ENCODE measurements at places on chromosomes 1 and 21. TPM values are rescaled to one million over a fixed set of nuclear protein-coding genes. Genes with fewer than 3 reads are reported as not detected.
A peak's percentile ranks its signal among the peaks of the same experiment; 100 is the strongest.

The PDZK1IP1 gene
- total RNA-seq = not detected

The KLHL20 gene
- 16.8 TPM for total RNA-seq

The PRKAA2 gene
- 3.8 TPM for total RNA-seq

The KIF17 gene
- 3.0 TPM for total RNA-seq

The TRIM67 gene
- total RNA-seq = not detected

The IL12RB2 gene
- total RNA-seq = 0.25 TPM

The DDAH1 gene
- total RNA-seq = 32.3 TPM

The CD46 gene
- 114 TPM for total RNA-seq

The PRUNE1 gene
- total RNA-seq = 19.1 TPM

The AVPR1B gene
- total RNA-seq = not detected

The AJAP1 gene
- 16.6 TPM for total RNA-seq

The CFHR3 gene
- total RNA-seq = 0.60 TPM

The RBM34 gene
- 61.9 TPM for total RNA-seq

The UMODL1 gene
- not detected for total RNA-seq

DNA sequence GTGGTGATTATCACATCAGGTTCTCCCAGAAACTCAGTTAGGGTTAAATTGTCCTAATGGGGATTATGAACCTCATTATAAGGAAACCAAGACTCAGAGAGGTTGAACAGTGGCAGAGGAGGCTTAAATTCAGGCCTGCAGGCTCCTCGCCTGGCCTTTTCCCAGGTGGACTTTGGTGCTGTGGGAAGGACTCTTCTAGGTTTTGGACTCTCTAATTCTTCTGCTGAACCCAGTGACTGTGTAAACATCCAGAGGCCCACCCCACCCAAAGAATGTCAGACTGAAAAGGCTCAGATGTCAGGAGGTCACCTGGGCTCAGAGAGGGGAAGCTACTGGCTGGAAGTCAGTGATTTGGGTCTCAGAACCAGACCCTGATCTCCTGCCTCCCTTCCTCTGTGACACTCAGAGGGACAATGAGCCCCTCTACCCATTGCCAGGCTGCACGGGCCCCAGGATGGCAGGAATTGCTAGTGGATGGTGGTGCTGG lies 2.5 kb downstream of the ZNF362 start:
- DNase-seq = no peak
- H3K36me3 ChIP-seq = no peaks in the 10 kb centered on the region
- no peak overlapping the region for H3K27ac ChIP-seq
- no peak overlapping the region for H3K4me3 ChIP-seq
- H3K27me3 ChIP-seq = no peaks in the 10 kb centered on the region

GRCh38 chr1:61472876-61473275 lies 252.1 kb downstream of the TM2D1 start:
- no peak overlapping the region for H3K27ac ChIP-seq
- DNase-seq = no peak
- H3K4me3 ChIP-seq = no peak overlapping the region
- H3K27me3 ChIP-seq = no peaks in the 10 kb centered on the region

DNA sequence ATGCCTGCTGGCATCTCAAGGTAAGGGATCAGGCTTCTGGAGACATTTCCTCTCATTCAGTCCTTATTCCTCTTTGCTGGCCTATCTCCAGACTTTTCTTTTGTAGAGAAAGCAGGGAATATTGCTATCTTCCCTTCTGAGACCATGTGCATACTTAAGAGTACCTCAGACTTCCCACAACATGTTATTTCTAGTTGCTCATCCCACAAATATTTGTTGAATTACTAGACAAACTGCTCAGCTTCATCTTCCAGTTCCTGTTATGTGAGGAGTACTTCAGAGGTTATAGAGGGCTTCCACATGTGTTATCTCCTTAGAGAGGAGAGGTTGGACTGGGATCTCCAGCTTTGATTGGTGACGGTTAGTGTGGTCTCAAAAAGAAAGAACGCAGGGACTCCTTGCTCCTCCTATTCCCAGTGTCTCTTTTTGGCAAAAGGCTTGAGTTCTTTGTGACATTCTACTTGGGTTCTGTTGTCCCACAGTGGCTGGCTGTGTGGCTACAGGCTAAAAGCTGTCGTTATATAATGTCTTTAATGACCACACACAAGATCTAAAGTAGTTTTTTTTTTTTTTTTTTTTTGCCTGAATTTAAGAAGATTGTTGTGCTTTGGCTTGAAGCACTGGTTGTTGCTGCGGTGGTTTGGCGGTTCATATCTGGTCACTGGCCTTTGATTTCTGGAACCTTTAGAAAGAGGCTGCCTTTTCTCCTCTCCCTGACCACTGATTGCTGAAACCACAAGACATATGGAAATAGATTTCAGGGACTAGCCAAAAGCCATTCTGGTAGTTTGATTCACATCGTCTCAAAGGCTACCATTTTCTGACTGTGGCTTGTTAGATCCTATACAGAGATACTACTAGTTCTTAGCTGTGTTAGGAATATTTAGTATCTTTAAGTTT lies 78.7 kb downstream of the FGGY start:
- DNase-seq = no peak
- no peaks in the 10 kb centered on the region for H3K27me3 ChIP-seq
- no peak overlapping the region for H3K27ac ChIP-seq

- no peaks in the 10 kb centered on the region for H3K36me3 ChIP-seq
- no peak for DNase-seq
- no peaks in the 10 kb centered on the region for H3K27me3 ChIP-seq
- H3K4me3 ChIP-seq = no peak overlapping the region
- no peak overlapping the region for H3K27ac ChIP-seq
Measured at GRCh38 chr1:116201911-116202310, 90.7 kb downstream of the MAB21L3 start.

GRCh38 chr1:182111496-182111895 lies 50.0 kb upstream of the ZNF648 start:
- no peak overlapping the region for H3K4me3 ChIP-seq
- no peak for DNase-seq
- H3K36me3 ChIP-seq = no peaks in the 10 kb centered on the region
- H3K27ac ChIP-seq = no peak overlapping the region
- no peaks in the 10 kb centered on the region for H3K4me1 ChIP-seq

- no peak overlapping the region for H3K27ac ChIP-seq
- H3K27me3 ChIP-seq = no peaks in the 10 kb centered on the region
- no peak for DNase-seq
- H3K4me1 ChIP-seq = no peaks in the 10 kb centered on the region
Measured at GRCh38 chr1:169287280-169287679, 80.3 kb downstream of the NME7 start.

- no peak for DNase-seq
- no peaks in the 10 kb centered on the region for H3K36me3 ChIP-seq
- H3K4me1 ChIP-seq = peaks cover 2% of the 10 kb centered on the region
- no peak overlapping the region for H3K4me3 ChIP-seq
Measured at GRCh38 chr1:4711416-4712275, 57.2 kb downstream of the AJAP1 start.

GRCh38 chr1:54421101-54421504 lies 14.9 kb upstream of the SSBP3 start:
- no peaks in the 10 kb centered on the region for H3K4me1 ChIP-seq
- no peaks in the 10 kb centered on the region for H3K27me3 ChIP-seq
- DNase-seq = no peak
- no peak overlapping the region for H3K4me3 ChIP-seq

GRCh38 chr1:205458777-205459566 lies 3.1 kb upstream of the BLACAT1 start:
- peaks cover 3% of the 10 kb centered on the region for H3K4me1 ChIP-seq
- H3K27me3 ChIP-seq = peaks cover 5% of the 10 kb centered on the region
- no peaks in the 10 kb centered on the region for H3K36me3 ChIP-seq
- no peak overlapping the region for H3K4me3 ChIP-seq
- H3K27ac ChIP-seq = no peak overlapping the region
- no peak for DNase-seq

GRCh38 chr1:78471890-78472620 lies 18.7 kb upstream of the PTGFR start:
- H3K27me3 ChIP-seq = no peaks in the 10 kb centered on the region
- H3K27ac ChIP-seq = no peak overlapping the region
- no peak for DNase-seq
- H3K4me3 ChIP-seq = no peak overlapping the region
- no peaks in the 10 kb centered on the region for H3K4me1 ChIP-seq

DNA sequence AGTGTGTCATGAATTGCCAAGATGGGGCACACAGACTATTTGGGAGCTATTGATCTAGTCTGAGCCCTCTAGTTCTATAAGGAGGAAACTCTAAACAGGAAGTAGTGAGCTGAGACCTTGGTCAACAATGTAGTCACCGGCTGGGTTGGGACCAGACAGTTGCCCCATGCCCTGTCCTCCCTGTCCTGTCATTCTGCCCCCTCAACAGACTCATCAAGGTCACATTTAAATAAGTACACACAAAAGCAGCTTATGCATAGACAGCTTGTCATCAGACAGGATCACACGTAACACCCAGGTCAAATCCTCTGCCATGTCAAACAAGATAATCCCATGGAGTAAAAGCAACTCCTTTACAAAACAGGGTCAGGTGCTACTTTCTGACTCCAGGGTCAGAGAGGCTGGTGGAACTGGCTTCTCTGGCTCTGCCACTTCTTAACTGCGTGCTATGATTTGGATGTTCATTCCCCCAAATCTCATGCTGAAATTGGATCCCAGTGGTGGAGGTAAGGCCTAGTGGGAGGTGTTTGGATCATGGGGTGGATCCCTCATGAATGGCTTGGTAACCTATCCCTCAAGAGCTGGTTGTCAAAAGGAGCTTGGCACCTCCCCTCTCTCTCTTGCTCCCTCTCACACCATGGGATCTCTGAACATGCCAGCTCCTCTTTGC lies 128.9 kb downstream of the HIVEP3 start:
- H3K4me1 ChIP-seq = no peaks in the 10 kb centered on the region
- no peaks in the 10 kb centered on the region for H3K36me3 ChIP-seq
- DNase-seq = no peak

GRCh38 chr1:94725566-94725965 lies 94.6 kb upstream of the SLC44A3 start:
- H3K27ac ChIP-seq = no peak overlapping the region
- H3K27me3 ChIP-seq = no peaks in the 10 kb centered on the region
- H3K4me1 ChIP-seq = peaks cover 10% of the 10 kb centered on the region
- DNase-seq = no peak
- no peaks in the 10 kb centered on the region for H3K36me3 ChIP-seq

DNA sequence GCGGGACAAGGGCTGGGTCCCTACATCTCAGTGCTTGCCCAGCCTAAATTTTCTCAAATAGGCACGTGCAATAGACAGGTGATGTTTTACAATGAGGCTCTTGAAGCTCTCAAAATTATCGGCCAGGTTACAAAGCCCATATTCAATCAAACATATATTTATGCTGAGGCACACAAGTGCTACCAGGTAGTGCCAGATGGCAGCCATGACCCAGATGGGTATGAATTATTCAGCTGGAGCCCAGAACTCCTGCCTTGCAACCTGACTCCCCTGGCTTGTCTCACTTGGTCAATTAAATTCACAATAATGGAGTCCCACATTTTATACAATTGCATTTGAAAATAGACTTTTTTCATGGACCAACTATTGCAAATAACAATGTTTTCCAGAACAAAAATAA lies 12.3 kb upstream of the ADAM30 start:
- no peak for DNase-seq
- H3K27me3 ChIP-seq = no peaks in the 10 kb centered on the region
- H3K36me3 ChIP-seq = no peaks in the 10 kb centered on the region
- no peaks in the 10 kb centered on the region for H3K4me1 ChIP-seq
- no peak overlapping the region for H3K27ac ChIP-seq

GRCh38 chr1:168081373-168082007 lies 55.2 kb downstream of the GPR161 start:
- no peak for DNase-seq
- H3K27ac ChIP-seq = no peak overlapping the region
- no peaks in the 10 kb centered on the region for H3K27me3 ChIP-seq
- H3K4me1 ChIP-seq = peaks cover 10% of the 10 kb centered on the region
- H3K4me3 ChIP-seq = no peak overlapping the region

DNA sequence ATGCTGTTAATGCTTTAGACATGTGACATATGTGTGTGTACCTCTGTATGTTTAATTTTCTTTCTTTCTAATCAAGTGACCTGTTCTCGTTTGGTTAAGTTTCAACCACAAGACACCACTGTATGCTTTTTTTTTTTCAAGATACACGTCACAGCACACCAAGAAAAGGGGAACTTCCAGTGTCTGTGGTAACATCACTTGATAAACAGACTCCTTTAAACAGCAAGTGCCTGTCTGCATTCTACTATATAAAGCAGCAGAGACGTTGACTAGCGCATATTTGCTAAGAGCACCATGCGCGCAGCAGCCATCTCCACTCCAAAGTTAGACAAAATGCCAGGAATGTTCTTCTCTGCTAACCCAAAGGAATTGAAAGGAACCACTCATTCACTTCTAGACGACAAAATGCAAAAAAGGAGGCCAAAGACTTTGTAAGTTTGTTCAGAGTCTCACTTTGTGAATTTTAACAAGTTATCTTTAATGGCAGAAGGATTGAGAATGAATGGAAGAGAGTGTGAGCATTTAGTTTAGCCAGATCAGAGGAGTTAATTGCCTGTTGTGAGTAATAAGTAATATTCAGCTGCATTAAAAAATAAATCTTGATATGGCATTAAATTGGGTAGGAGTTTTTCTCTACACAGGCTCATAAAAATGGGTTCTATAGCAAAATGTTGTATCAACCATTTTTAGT lies at the start of gene RGS1:
Gene RGS1, plus strand, starts transcription at position 275 of the 691 bp plus-strand sequence. Its CDS starts 20 bp downstream, at position 295.
- H3K4me3 ChIP-seq = no peak within 1 kb of the TSS
- no peaks in the 10 kb centered on the region for H3K4me1 ChIP-seq
- no peak for DNase-seq

- no peaks in the 10 kb centered on the region for H3K27me3 ChIP-seq
- no peak overlapping the region for H3K27ac ChIP-seq
- H3K4me1 ChIP-seq = no peaks in the 10 kb centered on the region
- H3K4me3 ChIP-seq = no peak overlapping the region
Measured at GRCh38 chr1:181674617-181675016, 191.3 kb downstream of the CACNA1E start.

GRCh38 chr21:38743772-38744529 lies 61.8 kb upstream of the ETS2 start:
- no peak overlapping the region for H3K27ac ChIP-seq
- H3K27me3 ChIP-seq = no peaks in the 10 kb centered on the region
- H3K36me3 ChIP-seq = no peaks in the 10 kb centered on the region
- no peak overlapping the region for H3K4me3 ChIP-seq
- H3K4me1 ChIP-seq = no peaks in the 10 kb centered on the region
- no peak for DNase-seq

GRCh38 chr21:45806042-45806441 lies 162.5 kb downstream of the PCBP3 start:
- no peak overlapping the region for H3K27ac ChIP-seq
- H3K4me1 ChIP-seq = no peaks in the 10 kb centered on the region
- H3K27me3 ChIP-seq = no peaks in the 10 kb centered on the region
- no peak overlapping the region for H3K4me3 ChIP-seq
- DNase-seq = no peak

GRCh38 chr1:59057211-59057694 lies 239.6 kb upstream of the FGGY start:
- H3K27ac ChIP-seq = no peak overlapping the region

GRCh38 chr1:153921803-153922075 lies 1.0 kb downstream of the GATAD2B start:
- DNase-seq = no peak
- H3K4me1 ChIP-seq = peaks cover 1% of the 10 kb centered on the region
- no peaks in the 10 kb centered on the region for H3K36me3 ChIP-seq
- H3K27ac ChIP-seq = peak overlapping the region; percentile 84
- no peaks in the 10 kb centered on the region for H3K27me3 ChIP-seq
- H3K4me3 ChIP-seq = peak overlapping the region; percentile 96
